ENCODE measurements at places on chromosomes 13 and 19.
A peak's percentile ranks its signal among the peaks of the same experiment; 100 is the strongest.

- peak; percentile 4 for ATAC-seq
Measured at GRCh38 chr13:99991013-99991827, 9.6 kb downstream of the ZIC2 start.

- ATAC-seq: peak; percentile 3
Measured at GRCh38 chr13:79749566-79749965, 268.6 kb downstream of the NDFIP2 start.

- ATAC-seq: no peak
Measured at GRCh38 chr19:31107096-31107495, 242.1 kb downstream of the TSHZ3 start.

DNA sequence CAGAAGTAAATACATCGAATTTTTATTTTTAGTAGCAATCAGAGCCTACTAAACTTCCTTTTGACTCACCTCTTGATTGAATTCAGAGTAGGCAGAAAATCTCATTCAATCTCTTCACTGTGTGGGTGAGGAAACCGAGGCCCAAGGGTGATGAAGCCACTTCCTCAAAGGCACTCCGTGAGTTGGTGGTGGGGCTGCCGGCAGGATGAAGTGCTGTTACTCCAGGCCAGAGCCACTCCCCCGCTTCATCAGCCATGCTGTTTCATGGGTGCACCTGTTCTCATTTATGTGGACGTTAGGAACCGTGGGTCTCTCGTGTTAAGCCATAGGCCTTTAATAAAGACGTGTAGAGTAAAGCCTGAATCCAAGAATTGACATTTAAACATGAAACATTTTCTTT, 13.2 kb downstream of the ING1 start:
- no peak for ATAC-seq

DNA sequence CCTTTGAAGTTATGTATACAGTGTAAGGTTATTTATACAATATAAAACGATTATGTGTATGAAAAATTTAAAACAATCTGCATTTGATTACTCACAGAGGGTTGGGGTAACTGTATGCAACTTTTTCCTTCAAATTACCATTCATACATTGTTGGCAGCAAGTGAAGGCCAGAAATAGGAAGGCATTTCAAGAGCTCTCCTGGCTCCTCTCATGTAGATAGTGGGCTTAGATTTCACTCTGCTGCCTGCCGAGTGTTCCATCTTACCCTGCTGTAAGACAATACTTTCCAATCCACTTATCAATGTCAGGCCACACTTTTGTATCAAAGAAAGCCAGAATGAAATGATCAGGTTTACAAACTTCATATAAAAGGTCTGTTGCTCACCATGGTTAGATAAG, 245.2 kb downstream of the DNAJC15 start:
- peak; percentile 82 for ATAC-seq

DNA sequence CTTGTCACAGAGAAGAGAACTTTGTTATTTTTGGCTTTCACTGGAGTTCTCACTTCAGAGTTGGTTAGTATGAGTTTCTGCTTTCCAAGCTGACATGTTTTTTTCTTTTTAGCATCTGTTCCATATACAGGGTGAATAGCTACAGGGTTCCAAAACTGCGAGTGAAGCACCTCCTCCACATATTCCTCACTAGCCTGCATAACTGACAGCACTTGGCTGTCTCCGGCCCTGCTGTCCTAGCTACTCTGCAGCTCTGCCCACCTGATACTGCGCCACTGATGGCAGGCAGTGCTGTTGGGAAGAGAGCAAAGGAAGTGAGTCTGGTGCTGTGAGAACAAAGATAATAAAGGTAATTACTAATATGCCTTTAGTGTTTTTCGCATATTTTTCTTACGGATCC, 6.8 kb downstream of the ATP8A2 start:
- ATAC-seq: no peak

DNA sequence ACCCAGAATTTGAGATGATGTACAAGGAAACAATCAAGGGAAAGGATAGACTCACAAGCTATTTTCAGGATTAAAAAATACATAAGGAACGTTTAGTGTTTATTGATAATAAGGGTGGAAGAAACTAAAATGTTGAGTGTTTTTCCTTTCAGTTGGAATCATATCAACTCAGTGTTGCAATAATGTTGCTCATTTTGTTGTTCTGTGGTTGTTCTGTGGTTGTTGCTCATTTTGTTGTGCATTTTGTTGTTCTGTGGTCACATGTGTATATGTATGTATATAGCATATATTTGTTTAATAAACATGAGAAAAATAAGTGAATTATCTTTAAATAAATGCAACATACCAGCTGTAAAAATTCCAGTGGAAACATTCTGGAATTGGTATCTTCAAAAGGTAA, 262.4 kb upstream of the SPRY2 start:
- ATAC-seq: no peak

GRCh38 chr19:731000-731399, 19.9 kb upstream of the MISP start:
- ATAC-seq: no peak

GRCh38 chr19:45553464-45553863, 31.1 kb downstream of the OPA3 start:
- ATAC-seq: no peak

GRCh38 chr19:35055715-35056179, 14.2 kb downstream of the HPN start:
- peak; percentile 57 for ATAC-seq

- no peak for ATAC-seq
Measured at GRCh38 chr19:53649746-53650593, 18.2 kb downstream of the DPRX start.

- no peak for ATAC-seq
Measured at GRCh38 chr19:48606463-48607358, at the start of gene SPACA4. Gene SPACA4 (plus strand): TSS chr19:48606742. CDS start chr19:48606979, 237 bp downstream.

- no peak for ATAC-seq
Measured at GRCh38 chr19:8109455-8109854, 39.9 kb downstream of the FBN3 start.

- peak; percentile 97 for ATAC-seq
Measured at GRCh38 chr19:2315818-2316353, 7.9 kb upstream of the LINGO3 start.

GRCh38 chr13:70616847-70617246, 508.6 kb upstream of the KLHL1 start:
- no peak for ATAC-seq

- no peak for ATAC-seq
Measured at GRCh38 chr13:106738186-106738678, 170.3 kb upstream of the ARGLU1 start.

GRCh38 chr19:13016245-13016627, 21.0 kb downstream of the NFIX start:
- no peak for ATAC-seq

DNA sequence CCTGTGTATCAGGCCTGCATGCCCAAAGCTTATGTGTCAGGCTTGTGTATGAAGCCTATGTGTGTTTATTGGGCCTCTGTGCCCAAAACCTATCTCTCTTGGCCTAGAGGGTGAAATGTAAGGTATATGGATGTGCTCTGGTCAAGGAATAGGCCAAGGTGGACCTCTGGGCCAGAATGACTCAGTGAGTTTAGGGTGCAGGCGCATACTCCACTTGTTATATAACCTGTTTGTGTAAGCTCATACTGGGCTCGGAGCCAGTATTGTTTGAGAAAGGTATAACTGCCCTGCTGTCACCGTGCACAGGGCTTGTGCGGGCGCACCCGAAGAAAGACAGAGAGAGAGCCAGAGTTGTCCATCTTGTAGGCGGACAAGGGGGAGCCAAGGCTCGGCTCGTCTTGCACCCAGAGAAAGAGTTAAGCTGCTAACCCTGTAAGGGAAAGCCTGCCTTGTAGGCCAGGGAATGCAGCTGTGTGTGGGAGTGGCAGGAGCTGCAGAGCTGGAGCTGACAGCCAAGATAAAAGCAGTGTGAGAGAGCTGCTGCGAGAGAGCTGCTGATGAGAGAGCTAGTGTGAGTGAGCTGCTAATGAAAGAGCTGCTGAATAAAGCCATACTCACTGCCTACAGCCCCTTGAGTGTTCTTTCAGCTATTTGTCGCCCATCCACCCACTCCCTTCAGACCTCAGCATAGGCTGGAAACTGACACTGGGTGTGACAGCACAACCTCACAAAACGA, 43.4 kb upstream of the N4BP2L1 start:
- no peak for ATAC-seq

DNA sequence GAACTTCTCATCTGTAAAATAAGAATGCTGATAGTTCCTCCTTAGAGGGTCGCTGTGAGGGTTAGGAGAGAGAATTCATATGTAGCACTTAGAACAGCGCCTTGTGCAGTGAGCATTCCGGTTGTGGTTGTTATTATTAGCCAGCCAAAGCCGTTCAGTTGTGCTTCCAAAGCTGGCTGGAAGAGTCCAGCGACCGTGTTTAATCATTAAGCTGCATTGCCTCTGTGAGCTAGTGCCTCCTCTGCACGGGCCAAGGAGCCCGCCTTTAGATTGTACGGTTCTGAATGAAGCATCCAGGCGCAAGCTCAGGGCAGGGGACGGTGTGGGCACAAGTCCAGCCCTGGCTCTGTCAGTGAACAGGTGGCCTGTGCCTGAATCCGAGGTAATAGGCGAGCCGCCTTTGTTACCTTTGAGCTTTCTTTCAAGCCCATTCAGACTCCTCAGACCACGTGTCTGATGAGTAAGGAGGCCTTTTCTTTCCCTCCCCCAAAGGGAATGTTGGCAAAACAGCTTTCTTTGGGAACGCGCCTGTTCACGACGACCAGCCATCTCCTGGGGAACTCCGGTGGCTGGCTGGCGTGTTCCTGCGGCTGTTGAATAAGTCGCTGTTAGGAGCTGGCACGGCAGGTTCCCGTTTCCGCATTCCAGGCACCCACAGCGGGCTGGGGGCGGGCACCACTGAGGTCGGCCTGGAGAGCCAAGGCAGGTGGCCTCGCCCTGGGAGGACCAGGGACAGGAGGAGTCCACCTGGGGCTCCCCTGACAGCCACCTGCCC, 25.1 kb downstream of the SIPA1L3 start:
- no peak for ATAC-seq

DNA sequence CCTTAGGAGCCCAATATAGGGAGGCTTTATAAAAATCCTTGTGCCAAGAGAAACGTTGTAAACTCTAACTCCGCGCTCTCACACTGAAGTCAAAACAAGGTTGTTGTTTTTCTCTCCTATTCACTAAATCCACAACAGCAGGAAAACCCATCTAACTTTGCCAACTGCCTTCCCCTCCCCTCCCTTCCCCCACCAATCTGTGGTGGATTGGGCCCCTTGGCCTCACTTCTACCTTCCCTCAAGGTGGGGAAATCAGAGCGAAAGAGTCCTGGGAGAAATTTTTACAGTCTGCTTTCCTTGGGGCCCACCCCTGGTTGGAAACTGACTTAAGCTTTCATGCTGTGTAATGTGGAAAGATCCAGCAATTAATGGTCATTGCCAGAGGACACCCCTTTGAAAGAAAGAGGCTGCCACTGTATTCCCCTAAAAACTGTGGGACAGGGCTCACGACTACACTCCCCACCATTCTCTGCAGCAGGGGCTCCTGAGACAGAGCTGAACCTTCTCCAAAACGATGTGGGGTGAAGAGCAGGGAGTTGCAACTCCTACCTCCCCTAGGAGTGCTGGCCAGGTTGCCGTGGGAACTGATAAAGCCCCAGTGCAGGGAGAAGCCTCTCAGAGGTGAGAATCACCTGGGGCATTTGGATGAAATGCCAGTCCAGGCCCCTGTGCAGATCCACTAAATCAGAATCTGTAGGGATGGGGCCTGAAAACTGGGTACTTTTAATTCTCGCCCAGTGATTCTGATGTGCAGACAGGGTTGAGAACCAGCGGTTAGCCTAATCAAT, 1.1 kb downstream of the DHRS12 start:
- 0 out of 3 replicates have a peak, but pooled peaks have one; percentile 0 for ATAC-seq

DNA sequence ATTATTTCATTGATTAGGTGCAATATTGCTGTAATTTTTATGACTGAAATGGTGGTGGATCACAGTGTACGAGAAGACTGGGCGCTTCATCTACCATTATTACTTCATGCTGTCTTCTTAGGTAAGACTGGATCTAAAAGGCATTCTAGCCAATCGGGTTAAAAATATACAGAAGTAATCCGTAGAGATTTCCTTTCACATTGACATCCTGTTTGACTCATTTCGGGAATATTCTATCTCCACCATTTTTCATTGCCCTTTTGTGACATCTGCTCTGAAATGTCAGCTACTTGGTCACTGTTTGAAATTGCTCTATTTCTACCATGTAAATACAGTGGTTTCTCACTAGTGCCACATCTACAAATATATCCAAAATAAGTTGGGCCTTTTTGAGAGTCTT, 90.2 kb downstream of the ZAR1L start:
- no peak for ATAC-seq

GRCh38 chr19:46872967-46873366, 12.2 kb downstream of the ARHGAP35 start:
- ATAC-seq: no peak

DNA sequence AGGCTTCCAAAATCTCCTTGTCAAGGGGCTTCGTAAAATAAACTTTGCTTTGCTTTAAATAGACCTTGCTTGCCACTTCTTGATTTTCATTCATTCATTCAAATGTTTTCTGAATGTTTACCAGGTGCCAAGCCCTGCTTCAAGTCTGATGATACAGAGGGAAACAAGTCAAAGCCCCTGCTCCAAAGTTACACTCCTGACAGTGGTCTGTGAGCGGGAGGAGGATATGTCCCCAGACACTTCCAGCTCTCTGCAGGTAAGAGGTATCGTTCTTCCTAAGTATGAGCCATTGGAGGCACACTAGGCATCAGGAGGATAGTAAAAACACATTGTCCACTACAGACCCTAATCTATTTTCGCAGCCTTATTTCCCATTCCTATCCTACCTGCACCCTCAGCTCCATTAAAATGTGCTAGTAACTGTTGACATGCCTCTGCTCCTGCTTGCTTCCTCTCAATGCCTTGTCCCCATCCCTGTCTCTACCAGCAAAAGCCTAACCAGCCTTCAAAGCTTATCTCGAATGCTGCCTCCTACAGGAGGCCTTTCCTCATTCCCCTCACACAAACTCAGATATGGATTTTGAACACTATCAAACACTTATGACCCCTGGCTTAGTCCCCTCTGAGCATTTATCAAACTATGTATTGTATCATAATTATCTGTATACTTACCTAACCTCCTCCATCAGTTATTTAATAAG, 6.2 kb upstream of the WBP4 start:
- ATAC-seq: no peak

- ATAC-seq: no peak
Measured at GRCh38 chr19:12815088-12815487, 8.7 kb downstream of the RNASEH2A start.

- no peak for ATAC-seq
Measured at GRCh38 chr13:24905242-24905641, 141.3 kb downstream of the RNF17 start.

- ATAC-seq: peak; percentile 1
Measured at GRCh38 chr19:13841086-13841961, 35.6 kb upstream of the NANOS3 start.

- peak; percentile 5 for ATAC-seq
Measured at GRCh38 chr19:48363500-48363809, 285 bp downstream of the TMEM143 start.

GRCh38 chr13:114213980-114214379, 20.7 kb upstream of the CDC16 start:
- ATAC-seq: no peak
